ENCODE measurements at places on chromosomes 4 and X. TPM values are rescaled to one million over a fixed set of nuclear protein-coding genes. Genes with fewer than 3 reads are reported as not detected.

DNA sequence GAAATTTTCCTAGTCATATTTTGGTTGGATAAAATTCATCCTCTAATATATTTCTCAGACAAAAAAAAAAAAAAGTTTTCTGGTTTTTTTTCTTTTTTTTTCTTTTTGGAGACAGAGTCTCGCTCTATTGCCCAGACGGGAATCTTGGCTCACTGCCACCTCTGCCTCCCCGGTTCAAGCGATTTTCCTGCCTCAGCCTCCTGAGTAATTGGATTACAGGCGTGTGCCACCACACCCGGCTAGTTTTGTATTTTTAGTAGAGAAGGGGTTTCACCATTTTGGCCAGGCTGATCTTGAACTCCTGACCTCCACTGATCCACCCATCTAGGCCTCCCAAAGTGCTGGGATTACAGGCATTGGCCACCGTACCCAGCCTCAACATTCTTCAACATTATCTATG, 432.7 kb upstream of the PABPC4L start:
- DNase-seq = no peak

DNA sequence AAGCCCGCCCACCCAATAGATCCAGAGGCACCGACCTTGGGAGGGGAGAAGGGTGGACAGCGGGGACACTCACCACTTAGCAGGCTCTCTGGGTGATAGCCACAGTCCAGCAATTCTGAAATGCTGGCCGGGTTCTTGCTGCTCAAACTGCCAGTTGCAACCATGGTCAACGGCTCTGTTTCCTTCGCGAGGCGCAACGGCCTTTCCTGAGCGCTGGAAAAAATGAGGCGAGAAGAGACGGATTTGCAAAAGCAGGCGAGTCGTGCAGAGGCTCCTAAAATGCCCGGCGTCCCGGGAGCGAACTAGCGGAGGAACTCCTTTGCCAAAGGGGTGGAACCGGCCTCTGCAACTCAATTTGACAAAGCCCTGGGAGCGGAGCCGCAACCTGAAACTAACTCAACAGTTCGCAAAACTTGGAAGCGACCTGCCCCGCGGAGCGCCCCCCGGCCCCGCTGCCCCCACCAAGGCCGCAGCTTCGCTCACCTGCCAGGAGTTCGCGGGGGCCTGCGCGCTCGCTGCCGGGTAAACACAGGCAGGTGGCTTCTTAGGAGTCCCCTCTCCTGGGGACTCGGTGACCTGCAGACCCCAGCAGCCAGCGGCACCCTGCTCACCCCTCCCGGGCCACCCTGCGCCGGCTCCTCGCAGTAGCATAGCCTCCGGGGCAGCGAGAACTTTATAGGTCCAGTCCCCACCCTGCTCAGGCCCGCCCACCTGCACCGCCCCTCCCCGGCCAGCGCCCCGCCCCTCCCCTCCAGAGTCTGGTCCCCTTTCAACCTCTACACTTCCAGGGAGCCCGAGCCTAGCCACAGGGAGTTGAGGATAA, at the start of gene DDIT4L:
Gene DDIT4L (minus strand): TSS at position 649 of the 823 bp plus-strand sequence. CDS start 485 bp downstream, at position 164.
- DNase-seq = peak; percentile 4

GRCh38 chr4:52659001-52659721, at the start of gene USP46:
Gene USP46, minus strand, starts transcription at chr4:52659301. Its CDS starts 151 bp downstream, at chr4:52659150.
- peak; percentile 61 for DNase-seq

DNA sequence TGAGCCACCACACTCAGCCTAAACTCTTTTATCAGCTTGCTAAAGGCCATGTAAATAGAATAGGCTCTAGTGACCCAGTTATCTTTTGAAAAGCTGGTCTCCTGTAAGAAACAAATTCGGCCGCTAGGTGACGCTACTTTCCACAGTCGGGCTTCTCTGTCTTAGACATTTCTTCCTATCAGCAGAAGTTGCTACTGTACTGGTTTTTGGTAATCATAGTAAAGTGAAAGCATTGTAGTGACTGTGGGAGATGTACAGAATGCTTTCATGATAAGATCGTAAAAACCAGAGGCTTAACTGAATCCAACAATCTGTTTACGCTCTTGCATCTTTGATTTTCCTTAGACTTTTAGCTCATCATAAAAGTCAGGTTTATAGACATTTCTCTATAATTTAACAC, 82.6 kb downstream of the GK start:
- DNase-seq = peak; percentile 33

DNA sequence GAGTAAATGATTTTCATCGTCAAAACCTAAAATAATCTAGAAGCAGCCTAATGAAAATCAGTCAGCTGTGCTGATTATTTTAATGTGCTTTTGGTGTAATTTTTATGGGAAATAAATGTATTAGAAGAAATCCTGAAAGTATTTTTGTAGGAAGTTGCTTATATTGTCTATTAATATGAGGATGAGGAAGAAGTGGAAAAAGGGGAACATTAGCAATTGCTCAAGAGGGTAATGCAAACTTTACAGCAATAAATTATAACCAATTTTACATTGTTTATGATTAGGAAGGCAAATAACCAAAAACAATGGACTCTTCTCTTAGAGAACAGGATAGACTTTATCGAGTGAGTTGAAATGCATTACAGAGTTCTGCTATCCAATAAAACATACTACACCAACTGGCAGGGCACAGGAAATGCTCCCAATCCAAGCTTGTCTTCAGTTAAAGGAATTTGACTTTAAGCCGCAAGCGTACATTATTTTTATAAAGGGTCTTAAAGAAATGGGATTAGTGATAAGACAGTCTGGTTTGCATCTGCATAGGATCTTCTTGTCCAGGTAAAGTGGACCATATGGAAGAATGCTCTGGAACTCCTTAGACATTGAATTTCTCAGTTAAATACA, 374.8 kb downstream of the PDGFC start:
- DNase-seq = no peak

GRCh38 chrX:128650326-128650725, 598.1 kb upstream of the ACTRT1 start:
- DNase-seq = no peak

- no peak for DNase-seq
Observed at GRCh38 chrX:128365492-128365891, 313.3 kb upstream of the ACTRT1 start.

DNA sequence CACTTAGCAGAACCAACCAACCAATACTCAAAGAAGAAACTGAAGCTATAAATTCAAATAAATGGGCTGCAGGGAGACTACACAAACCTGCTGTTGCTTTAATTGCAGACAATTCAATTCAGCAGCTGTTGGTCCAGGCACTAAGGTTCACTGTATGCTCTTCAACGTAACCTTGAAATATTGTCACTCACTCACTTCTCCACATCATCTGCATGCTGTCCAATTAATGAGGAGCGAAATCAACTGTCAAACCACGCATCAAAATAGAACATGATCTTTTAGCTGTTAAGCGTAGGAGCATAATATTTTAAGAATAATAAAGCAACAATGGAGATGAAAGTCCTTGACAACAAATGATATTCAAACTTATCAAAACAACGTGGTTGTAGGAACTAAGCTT, 17.0 kb downstream of the ENOX2 start:
- DNase-seq = no peak

DNA sequence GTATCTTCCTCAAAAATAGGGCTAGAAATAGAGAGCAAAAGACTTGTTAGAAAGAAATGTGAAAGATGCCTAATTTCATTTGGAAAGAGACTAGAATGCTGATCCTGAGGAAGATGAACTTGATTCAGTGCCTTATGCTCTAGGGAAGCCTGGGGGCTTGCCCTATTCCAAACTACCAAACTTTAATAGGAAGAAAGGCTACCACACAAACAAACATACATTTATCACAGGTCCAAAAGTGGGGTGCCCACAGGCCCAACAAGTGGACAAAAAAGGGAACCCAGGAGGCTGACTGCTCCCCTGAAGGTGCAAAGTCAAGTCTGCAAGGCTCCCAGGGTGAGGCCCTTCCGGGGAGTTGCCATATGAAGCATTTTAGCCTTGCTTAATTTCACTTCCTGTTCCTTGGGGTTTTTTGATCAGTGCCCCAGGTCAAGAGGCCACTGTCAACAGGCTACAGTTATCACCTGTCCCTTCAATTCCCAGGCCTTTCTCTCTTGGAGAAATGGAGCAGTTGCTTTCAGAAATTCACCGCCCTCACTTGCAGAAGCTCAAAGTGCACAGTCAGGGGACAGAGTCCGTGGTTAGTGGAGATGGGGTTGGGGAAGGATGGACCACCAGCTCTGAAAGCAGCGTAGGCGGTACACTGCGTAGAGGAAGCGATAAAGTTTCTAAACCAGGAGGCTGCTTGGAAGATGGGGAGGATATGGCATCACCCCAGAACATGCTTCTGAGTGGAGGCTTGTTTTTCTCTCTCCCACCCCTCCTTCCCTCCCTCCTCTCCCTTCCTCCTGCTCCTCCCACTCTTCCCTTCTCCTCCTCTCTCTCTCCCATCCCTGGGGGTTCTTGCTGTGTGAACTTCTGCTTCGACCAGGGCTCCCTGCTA, 36.4 kb downstream of the TMEM154 start:
- no peak for DNase-seq

GRCh38 chrX:133918361-133918771, 67.0 kb downstream of the GPC3 start:
- DNase-seq = no peak

- DNase-seq = peak; percentile 32
Observed at GRCh38 chr4:120071192-120071795, 4.6 kb upstream of the MAD2L1 start.

- no peak for DNase-seq
Observed at GRCh38 chr4:28557755-28558154, 1697.1 kb downstream of the STIM2 start.

GRCh38 chr4:123616951-123617461, 220.4 kb downstream of the SPRY1 start:
- DNase-seq = peak; percentile 74

- DNase-seq = no peak
Observed at GRCh38 chrX:135347381-135348016, 38.2 kb downstream of the ETDC start.

GRCh38 chr4:93635943-93636342, 192.6 kb upstream of the ATOH1 start:
- DNase-seq = no peak

GRCh38 chrX:108696690-108697089, 39.7 kb downstream of the IRS4 start:
- DNase-seq = no peak

- DNase-seq = no peak
Observed at GRCh38 chrX:38552721-38553120, 8.6 kb upstream of the TSPAN7 start.

- DNase-seq = peak; percentile 11
Observed at GRCh38 chr4:101596781-101597552, 193.6 kb upstream of the BANK1 start.

GRCh38 chr4:174406383-174406782, 115.9 kb downstream of the HPGD start:
- DNase-seq = no peak

- no peak for DNase-seq
Observed at GRCh38 chr4:24668956-24669355, 84.6 kb upstream of the DHX15 start.

DNA sequence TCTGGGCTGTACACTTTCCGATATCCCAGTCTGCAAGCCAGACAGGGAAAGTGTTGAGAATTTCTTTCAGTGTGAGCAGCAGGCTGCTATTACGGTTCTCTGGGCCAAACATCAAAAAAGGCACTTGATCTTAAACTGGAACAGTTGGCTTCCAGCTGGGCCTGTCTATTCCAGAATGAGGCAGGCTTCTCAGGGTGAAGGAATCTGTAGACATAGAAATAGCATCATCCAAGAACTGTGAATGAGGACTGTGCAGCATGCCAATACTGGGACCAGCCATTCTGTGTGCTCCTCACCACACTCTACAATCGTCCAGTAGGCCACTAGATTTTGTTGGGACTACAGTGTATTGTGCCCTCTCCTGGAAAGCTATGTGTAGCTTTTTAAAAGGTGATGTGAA, 31.1 kb downstream of the ART3 start:
- DNase-seq = no peak

DNA sequence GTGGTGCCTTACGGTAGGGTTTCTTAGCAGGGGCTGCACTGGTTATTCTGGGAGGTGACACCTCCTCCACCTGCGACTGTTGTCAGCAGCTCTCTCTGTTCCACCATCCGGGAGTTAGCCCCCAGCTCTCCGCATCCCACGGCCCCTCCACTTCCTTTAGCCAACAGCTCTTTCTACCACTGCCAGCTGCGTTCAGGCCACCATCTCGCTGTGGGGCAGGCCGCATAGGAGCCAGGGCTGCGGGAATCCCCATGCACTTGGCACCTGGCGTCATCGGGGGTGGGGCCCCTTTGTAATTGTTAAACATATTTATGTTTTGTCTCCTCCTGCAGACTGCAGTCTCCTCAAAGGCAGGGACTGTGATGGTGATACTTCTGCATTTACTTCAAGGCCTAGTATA, 480.2 kb downstream of the SMARCA1 start:
- no peak for DNase-seq

DNA sequence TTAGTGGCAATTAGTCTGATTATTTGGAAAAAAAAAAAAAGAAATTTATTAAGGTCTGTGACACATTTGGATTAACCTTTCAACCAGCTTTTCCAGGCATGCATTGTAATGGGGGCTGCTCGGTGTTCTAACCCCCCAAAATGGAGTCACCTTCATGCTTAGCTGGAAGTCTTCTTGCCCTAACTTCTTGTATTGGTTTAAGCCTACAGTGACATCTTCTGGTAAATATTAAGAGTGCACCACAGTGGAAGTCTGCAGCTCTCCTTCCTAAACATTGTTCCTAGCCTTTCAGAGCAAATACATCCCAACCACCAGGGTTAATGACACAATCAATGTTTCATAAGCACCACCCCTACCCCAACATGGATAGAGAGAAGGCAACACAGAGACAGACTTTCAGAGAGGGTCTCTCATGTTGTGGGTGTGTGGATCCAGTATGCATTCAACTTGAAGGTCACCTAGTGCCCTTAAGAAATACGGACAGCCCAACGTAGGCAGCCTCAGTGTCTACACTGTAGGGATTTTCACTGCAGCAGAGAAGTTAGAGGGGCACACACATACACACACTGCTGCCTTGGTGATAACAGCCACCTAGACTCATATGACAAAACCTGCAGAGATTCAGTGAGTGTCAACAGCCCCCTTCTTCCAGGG, 142.9 kb upstream of the MBNL3 start:
- no peak for DNase-seq

YIPF7 gene
- total RNA-seq = not detected

ABCE1 gene
- total RNA-seq = 170 TPM

MAGEA3 gene
- not detected for total RNA-seq

FAM114A1 gene
- not detected for total RNA-seq

HAUS3 gene
- total RNA-seq = 23.9 TPM

EVC2 gene
- total RNA-seq = 0.92 TPM

GABRA4 gene
- total RNA-seq = not detected

CFAP47 gene
- total RNA-seq = not detected

SHROOM2 gene
- not detected for total RNA-seq

ADH6 gene
- total RNA-seq = not detected

MGARP gene
- not detected for total RNA-seq

NLRP2B gene
- total RNA-seq = not detected

GIMD1 gene
- not detected for total RNA-seq

FAM47A gene
- total RNA-seq = not detected

IDS gene
- total RNA-seq = 84.6 TPM

GCNA gene
- total RNA-seq = 3.9 TPM

FAM47C gene
- not detected for total RNA-seq

ASB12 gene
- total RNA-seq = not detected
